Posterior vena cava (tissue), 2 donors: ENCODE measurements at places on chromosomes 2 and 18. TPM values are rescaled to one million over a fixed set of nuclear protein-coding genes. Genes with fewer than 3 reads are reported as not detected.

GRCh38 chr18:76572518-76573247, 77.6 kb upstream of the ZNF516 start:
- no peak for DNase-seq

DNA sequence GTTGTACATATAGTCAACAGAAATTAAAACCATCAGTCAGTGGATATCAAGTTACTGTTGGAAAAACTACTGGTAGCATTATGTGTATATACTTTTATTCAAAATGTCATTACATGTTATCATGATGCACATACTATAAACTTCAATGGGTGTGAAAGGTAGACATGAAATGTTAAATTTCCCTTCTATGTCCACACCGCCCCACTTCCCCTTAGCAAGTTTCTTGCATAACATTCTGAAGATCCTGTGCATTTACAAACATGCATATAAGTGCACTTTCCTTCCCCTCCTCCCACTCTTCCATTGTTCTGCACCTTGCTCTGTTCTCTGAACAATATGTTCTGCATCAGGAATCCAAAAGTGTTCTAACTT, 16.6 kb upstream of the HK2 start:
- no peak for DNase-seq

GRCh38 chr18:63379639-63379962, 12.6 kb upstream of the KDSR start:
- DNase-seq = no peak

GRCh38 chr2:128469203-128469602, 150.5 kb upstream of the HS6ST1 start:
- no peak for DNase-seq

- DNase-seq = peak; percentile 80
Measured at GRCh38 chr2:217075268-217076057, 215.6 kb upstream of the TNP1 start.

DNA sequence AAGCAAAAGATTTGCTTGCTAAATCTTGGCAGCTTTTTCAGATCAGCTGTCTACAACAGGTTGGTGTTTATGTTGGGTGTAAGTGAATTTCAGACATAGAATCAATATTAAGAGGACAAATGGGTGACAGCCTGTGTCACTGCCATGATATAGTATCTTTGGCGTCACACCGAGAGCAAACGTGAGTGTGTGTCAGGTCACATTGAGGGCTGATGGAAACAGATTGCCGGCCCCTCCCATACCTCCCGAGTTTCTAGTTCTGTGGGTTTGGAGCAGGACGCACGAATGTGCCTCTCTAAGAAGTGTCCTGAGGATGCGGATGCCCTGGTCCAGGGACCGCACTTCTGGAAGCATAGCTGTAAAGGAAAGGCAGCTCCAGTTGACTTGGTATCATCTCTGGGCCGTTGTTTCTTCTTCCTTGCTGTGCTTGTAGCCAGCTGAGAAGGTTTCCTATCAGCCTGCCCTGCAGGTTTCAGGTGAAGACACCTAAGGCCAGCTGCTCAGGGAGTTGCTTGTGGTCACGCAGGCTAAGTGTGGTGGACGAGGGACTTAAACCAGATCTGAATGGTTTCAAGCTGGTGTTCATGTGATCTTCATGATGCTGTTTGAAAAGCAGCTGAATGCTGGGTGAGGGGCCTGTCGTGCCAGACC, 6.4 kb downstream of the AGAP1 start:
- DNase-seq = peak; percentile 9

- DNase-seq = no peak
Measured at GRCh38 chr2:161745866-161746614, 121.8 kb downstream of the SLC4A10 start.

DNA sequence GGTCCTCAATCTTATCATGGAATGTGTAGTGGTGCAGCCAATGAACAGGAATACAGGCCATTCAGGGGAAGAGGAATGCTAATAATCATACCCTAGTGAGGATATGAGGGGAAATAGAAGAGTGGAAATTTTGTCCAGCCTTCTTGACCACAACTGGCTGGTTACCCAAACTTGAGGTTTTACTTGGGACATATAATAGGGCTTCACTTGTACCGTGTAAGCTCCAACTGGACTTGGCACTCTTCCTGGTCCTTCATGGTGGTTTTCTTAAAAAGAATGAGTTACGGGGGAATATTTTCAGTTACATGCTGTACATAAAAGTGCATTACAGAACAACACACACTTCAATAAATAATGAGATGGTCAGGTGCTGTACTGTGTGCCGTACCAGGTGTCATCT, 234.9 kb upstream of the RASGRP3 start:
- DNase-seq = no peak

GRCh38 chr2:201347138-201347537, 10.0 kb downstream of the FLACC1 start:
- no peak for DNase-seq

DNA sequence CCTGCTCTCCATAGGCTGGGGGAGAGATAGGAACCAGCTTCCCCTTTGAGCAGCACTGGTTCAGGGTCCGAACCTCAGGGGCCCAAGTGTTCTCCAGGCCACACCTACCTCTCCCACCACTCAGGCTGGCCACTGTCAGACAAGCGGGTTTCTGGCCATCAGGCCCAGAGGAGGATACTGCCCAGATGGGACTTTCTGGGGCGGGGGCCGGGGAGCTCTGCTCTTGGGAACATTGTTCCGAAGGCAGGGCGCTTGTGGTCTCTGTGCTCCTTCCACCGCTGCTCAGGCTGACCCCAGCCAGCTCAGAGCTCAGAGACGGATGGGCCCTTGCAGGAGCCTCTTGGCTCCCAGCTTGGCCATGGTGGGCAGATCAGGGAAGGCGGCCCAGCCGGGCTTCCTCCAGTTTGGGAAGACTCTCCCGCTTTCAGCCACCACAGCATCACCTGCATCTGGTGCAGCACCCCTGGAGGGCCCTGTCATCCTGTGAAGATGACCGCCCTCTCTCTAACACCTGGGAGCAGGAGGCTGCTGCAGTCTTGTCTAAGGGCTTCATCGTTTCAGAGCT, 5.2 kb upstream of the TRAF3IP1 start:
- peak; percentile 58 for DNase-seq

- DNase-seq = no peak
Measured at GRCh38 chr18:35707247-35707646, 125.7 kb downstream of the GALNT1 start.

DNA sequence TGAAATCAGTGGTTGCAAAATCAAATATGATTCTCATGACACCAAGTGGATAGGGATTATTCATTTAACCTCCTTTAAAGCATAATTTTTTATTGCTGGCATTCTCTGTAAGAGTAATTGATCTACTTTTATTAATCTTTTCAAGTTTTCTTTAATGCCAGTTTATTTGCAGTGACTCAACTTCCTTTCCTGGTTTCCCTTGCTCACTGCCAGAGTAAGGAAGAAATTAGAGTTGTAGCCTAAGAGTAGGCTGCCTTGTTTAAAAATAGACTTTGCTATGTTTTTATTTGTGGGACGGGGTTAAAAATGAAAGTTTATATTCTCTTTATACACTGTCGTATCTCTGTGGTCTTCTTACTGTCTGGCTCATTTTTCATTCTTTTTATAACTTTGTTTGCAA, 148.6 kb downstream of the WDR7 start:
- DNase-seq = no peak

- DNase-seq = no peak
Measured at GRCh38 chr2:38207168-38207567, 131.2 kb upstream of the CYP1B1 start.

DNA sequence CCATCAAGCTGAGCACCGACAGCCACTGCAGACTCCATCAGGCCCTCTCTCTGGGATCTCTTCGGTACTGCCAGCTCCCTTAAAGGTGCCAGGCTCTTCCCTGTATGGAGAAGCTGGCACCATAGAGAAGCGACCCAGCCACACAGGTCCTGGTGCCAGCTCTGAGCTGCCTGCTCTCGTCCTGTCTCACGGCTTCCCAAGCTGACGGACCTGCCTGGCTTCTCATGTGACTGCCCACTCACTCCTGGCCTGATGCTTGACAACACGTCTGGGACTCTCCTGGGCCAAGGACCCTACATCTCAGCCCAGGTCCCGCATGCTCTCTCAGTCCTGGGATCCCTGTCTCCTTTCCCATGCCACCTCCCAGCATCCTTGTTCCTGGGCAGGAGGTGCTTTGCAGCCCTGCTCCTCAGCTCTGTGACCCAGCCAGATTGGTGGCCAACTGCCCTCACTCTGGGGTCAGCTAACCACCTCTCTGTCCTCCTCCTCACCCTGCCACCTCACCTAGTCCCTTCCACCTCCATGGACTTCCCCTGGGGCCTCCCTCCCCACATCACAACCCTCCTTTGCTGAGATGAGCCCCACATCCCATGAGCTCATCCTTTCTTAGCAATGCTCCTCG, 12.5 kb upstream of the ATOH8 start:
- peak; percentile 69 for DNase-seq

- DNase-seq = no peak
Measured at GRCh38 chr2:36125702-36126101, 229.9 kb upstream of the CRIM1 start.

DNA sequence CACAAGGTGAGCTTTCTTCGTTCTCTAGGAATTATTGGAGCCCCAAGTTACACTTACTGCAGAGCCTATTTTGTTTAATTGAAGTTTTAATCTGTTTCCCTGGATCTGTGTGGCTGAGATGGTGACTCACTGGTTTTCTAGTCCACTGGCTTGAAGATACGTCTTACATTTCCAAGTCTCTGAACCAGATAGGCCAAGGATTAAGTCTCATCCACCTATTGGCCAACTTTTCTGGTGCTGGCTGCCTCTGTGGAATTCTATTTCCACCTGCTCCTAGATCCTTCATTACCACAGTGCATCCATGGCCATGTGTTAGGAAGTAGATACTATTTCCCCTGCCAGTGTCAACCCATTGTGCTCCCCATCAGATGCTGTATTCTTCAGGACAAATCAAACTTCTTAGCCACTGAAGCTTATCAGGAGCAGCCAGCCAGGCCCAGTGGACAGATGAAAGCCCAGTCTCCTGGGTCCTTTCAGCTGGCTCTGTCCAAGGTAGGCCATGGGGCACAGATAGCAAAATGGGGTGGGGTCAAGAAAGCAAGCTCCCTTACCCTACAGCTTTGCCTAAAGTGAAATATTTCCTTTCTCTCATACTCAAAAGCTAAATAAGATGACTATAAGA, 198.8 kb upstream of the TCF4 start:
- no peak for DNase-seq

DNA sequence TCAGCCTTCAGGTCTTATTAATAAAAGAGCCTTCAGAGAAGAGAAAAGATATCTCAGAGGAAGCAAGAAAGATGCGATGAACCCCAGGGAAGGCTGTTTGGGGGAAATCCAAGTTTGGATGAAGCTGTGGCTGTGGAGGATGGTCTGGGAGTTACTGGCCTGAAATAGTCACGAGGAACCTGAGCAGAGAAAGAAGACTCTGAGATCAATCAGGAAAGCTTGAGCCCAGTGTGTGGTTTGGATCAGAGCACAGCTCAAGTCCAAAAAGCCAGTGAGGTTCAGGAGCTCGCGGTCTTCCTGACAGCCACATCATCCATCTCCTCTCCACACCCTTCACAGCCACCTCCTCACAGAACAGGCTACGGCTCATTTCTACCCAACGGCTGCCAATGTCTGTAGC, 87.4 kb upstream of the SERPINE2 start:
- DNase-seq = no peak

GRCh38 chr18:69956057-69956456, 8.4 kb upstream of the CD226 start:
- DNase-seq = no peak

DNA sequence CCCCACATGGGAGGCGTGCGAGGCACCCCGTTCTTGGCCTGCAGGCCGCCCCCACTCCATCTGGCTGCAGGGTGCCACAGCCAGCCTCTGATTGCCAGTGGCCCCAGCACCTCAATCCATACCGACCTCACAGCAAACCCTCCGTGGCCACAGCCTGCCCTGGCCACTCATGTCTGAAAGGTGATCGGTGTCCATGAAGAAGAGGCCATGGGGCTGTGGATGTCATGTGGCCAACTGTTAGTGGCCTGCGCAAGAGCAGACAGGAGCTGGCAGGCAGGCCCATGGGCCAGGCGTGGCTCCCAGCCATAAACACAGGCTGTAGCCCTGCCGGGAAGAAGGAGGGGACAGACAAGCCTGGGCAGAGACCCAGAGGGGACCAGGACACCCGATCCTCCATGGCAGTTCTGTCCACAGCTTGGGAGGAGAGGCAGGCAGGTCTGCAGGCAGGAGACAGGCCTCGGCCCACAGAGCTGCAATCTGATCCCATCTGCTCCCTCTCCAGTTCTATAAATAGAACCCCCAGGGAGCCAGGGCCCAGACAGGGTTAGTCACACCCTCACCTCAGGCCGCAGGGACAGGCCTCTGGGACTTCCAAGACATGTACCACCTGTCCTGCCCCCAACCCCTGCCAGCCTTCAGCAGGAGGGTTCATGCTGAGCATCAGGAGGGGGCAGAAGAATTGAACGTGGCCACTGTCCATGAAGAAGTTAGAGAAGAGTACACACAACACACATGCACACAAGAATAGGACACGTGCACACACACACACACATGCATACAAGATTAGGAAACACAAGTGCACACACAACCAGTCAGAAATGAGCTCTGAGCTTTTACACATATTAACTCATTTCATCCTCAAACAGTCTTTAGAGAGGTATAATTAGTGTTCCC, 16.9 kb downstream of the STEAP3 start:
- DNase-seq = no peak

DNA sequence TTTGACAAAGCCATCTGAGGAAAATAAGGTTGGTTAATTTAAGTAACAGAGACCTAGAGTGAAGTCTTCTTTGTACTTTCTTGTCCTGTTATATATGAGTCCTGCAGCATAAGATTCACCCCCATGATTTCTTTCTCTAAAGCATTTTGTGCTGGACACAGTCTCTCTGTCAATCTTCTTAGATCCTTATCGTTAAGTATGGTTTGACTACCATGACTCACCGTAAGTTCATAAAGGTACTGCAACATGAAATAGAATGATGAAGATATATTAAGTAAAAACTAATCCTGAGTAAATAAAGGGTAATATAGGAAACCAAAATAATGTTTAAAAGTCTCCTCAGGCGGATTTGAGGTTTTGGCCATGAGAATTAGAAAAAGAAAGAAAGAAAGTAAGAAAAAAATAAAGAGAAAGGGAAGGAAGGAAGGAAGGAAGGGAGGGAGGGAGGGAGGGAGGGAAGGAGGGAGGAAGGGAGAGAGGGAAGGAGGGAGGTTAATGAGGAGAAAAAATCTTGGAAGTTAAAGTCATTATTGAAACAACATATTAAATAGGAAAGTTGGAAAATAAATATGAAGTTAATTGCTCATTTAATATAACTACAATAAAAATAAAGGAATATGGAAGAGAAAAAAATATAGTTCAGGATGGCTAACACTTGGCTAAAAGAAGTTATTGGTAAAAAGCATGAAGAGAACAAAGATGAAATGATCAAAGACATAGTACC, 980.3 kb upstream of the CDH2 start:
- no peak for DNase-seq

GRCh38 chr2:133194777-133195335, 373.4 kb downstream of the NCKAP5 start:
- no peak for DNase-seq

GRCh38 chr2:30334762-30335363, 103.5 kb downstream of the LBH start:
- DNase-seq = no peak

GRCh38 chr2:225895126-225895525, 495.6 kb downstream of the NYAP2 start:
- no peak for DNase-seq

GRCh38 chr2:16417726-16418125, 247.9 kb downstream of the CYRIA start:
- no peak for DNase-seq

- no peak for DNase-seq
Measured at GRCh38 chr2:5264361-5264760, 427.8 kb upstream of the SOX11 start.

Gene ADRA2B
- 7.1 TPM for total RNA-seq

Gene UGT1A9
- not detected for total RNA-seq

Gene SPIRE1
- 47.8 TPM for total RNA-seq

Gene ANKRD30B
- total RNA-seq = not detected

Gene GALR1
- 0.05 TPM for total RNA-seq

Gene TM4SF20
- total RNA-seq = not detected

Gene NLRC4
- 3.5 TPM for total RNA-seq

Gene SGPP2
- not detected for total RNA-seq
